AG08395 (cell line): ENCODE measurements at places on chromosomes 5 and 9.
A peak's percentile ranks its signal among the peaks of the same experiment; 100 is the strongest.

DNA sequence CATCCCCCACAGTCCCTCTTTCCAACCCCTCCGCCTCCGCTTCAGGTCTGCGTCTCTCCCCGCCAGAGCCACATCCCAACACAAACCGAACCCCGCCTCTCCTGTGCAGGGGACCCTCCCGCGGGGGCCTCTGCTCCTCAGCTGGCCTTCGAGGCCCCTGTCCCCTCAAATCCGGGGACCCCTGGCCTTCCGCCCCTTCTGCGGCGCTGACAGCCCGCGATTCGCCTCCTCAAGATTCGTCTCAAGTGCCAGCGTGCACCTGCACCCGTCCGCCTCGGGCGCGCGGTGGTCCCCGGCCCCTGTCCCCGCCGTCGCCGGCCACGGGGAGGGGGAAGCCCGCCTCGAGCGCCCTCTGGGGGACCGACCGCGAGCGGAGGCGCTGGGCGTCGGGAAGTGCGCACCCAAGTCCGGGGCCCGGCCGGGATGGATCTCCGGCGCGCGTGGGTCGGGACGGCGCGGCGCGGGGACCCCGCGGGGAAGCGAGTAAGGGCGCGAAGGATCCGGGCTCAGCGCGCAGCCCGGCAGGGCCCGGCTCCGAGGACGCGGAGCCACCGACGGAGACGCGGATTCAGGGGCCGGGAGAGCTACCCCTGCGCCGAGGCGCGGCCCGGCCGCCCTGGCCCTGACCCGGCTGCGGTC is 623 bp downstream of the FLT4 start:
- DNase-seq = no peak

- no peak for DNase-seq
These were observed 215.2 kb upstream of the SNX2 start for GRCh38 chr5:122559676-122560075.

DNA sequence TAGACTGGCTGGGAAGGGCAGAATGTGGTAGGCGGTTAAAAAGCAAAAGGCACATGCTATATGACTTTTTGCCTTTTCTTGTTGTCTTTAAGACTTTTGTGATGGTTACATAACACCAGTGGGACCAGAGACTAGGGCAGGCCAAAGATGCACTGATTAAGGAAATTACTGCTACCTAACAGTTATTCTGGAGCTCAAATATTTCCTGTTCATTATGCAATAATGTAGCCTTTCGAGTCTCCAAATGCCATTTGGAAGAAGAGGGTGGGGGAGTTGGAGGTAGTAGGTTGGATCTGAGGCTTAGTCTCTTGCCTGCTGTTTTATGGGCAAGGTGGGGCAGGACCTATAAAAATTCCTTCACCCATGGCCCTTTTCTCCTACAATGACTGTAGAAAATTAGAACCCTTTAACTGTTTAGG is 51.7 kb downstream of the SH3GL2 start:
- no peak for DNase-seq

DNA sequence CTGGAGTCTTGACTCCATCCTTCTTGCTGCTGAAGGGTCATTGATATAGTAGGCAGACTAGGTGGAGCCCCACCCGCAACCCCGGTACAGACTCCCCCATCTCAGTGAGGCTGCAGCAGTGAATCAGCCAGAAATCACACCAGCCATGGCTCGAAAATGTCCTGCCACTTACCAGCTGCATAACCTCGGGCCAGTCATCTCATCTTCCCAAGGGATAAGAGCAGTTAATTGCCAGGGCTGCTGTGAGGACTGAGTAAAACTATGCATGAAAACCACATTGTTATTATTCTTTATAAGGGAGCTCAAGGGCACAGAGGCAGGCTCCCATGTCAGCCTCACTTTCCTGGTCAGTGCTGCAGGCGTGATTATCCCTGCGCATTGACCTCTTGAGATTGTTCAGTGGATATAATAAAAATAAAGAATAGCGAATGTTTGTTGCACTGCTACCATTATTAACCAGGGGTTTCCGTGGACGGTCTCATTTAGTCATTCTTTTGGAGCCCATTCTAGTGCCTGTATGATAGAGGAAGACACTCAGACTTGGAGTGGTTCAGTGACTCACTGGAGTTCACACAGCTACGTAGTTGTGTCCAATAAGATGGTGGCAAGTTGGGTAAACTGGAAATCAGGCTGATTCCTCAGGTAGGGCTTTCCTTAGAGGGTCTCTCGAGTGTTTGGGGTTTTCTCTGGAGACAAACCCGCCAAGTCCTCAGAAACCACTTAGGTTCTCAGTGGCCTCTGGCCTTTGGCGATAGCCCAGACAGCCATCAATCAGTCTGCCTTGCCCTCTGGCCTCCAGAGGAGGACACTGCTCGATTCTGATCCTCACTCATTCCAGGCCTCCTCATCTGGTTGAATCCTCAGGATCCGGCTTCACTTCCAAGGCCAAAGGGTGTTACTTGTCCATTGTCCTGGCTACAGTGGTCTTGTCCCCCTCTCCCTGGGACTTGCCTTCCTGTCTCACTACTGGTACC is 39.9 kb downstream of the COL15A1 start:
- DNase-seq = peak; percentile 82

GRCh38 chr9:134947265-134947955 is 29.7 kb upstream of the FCN1 start:
- no peak for DNase-seq

DNA sequence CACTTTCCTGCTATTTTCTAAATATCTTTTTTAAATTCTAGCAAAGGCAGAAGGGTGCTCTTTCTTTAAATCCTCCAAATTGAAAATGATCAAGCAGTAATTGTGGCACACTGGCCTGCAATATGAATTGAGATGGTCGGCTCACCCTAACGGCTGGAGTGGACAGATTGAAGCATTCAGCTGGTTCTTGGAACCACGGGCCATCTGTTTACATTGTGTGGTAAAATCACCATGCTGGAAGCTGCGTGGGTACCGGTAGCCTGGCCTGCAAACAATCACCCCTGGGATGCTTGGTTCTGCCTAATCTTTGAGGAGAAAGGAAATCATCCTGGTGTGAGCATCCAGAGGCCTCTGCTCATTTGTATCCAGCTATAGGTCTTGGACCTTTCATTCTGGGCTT is 289.3 kb downstream of the ZNF608 start:
- DNase-seq = no peak

GRCh38 chr9:8456344-8456743 is 656.8 kb upstream of the DMAC1 start:
- no peak for DNase-seq

DNA sequence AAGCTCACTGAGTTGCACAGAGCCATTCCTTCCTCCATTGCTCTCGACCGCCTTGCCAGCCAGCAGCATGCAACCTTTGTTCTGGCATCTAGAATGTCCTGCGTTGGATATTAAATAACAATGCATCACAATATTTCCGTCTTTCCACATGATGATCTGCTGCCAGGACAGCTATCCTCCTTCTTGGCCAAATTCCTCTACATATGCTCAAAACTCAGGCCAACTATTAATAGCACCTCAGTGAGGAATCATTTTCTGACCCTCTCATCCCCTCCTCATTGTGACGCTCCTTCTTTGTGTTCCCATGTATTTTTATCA is 128.6 kb downstream of the MYO10 start:
- no peak for DNase-seq

DNA sequence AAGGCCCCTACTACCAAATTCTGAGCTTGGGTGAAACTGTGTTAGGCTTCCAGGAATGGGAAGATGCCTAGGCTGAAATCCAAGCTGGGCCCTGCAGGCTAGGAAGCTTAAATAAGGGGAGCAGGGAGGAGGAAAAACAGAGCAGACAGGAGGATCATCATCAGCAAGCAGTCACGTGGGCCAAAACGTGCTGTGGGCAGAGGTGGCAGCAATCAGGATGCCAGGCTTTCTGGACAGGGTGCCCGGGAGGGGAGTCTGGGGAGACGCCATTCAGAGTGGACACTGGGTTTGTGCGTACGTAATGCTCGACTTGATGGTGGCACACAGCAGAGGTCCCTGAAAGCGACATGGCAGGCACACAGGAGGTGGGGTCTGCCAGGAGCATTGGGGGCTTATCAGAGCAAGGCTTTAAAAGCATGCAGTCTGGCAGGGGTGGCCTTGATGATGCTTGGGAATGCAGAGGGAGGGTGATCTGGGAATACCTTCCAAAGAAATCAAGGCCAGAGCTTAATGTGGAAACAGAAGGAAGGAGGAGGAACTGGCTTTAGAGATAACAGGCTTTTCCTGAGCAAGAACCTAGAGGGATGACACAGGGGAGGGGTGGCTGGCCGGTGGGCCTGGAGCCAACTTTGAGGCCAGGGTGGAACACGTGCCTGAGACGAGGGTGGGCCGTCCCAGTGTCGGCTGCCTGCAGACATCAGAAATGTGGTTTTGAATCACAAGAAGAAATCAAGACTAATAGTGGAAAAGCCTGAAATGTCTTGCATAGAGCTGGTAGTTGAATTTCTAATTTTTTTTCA is 212.5 kb downstream of the GADD45G start:
- no peak for DNase-seq

- no peak for DNase-seq
These were observed 431.0 kb downstream of the SH3GL2 start for GRCh38 chr9:18009902-18010301.

GRCh38 chr5:10333154-10334006 is 20.1 kb upstream of the MARCHF6 start:
- DNase-seq = peak; percentile 34

- no peak for DNase-seq
These were observed 18.9 kb upstream of the FAM174A start for GRCh38 chr5:100516285-100516684.

- no peak for DNase-seq
These were observed 46.8 kb downstream of the NLN start for GRCh38 chr5:65768723-65769346.

GRCh38 chr5:107533910-107534876 is 136.5 kb downstream of the EFNA5 start:
- no peak for DNase-seq

GRCh38 chr5:134275822-134276221 is 49.9 kb upstream of the PPP2CA start:
- DNase-seq = no peak

- peak; percentile 80 for DNase-seq
These were observed 66.9 kb downstream of the CTSL start for GRCh38 chr9:87792831-87793288.

- peak; percentile 33 for DNase-seq
These were observed 288.9 kb upstream of the MPDZ start for GRCh38 chr9:13568405-13568804.

GRCh38 chr5:78816143-78816765 is 167.7 kb upstream of the LHFPL2 start:
- no peak for DNase-seq

DNA sequence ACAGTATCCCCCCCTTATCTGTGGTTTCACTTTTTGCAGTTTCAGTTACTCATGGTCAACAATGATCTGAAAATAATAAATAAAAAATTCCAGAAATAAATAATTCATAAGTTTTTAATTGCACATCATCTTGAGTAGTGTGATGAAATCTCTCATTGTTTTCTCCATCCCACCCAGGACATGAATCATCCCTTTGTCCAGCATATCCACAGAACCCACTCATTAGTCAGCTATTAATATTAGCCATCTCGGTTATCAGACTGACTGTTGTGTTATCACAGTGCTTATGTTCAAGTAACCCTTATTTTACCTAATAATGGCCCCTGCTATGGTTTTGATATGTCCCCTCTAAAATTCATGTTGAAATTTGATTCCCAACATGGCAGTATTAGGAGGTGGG is 40.7 kb downstream of the FAM114A2 start:
- DNase-seq = no peak

GRCh38 chr9:73451003-73451402 is 299.3 kb downstream of the ANXA1 start:
- DNase-seq = no peak

- DNase-seq = peak; percentile 62
These were observed 386.1 kb downstream of the ACTL7B start for GRCh38 chr9:108469654-108470053.

DNA sequence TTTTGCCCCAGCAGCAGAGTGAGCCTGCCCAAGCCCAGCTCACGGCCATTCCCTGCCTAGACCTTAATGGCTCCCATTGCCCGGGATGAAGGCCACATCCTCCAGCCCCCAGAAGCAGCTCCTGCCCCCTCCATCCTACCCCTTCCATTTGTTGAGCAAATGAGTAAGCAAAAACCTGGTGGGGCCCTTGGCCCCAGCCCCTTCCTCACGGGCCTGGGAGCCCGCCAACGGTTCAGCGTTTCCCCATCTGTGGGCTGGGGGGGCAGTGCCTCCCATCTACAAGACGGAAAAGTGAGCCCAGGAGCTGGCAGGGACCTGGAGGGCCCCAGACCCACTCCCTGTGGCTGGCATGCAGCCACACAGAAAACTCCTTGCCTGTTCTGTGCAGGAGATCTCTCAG is 4.4 kb downstream of the CCDC187 start:
- no peak for DNase-seq

GRCh38 chr5:73625944-73626811 is at the start of gene ARHGEF28:
Gene ARHGEF28 (plus strand): TSS chr5:73626196. CDS start chr5:73684852, 58,656 bp downstream.
- peak; percentile 76 for DNase-seq

- no peak for DNase-seq
These were observed 29.3 kb downstream of the SLC44A1 start for GRCh38 chr9:105273731-105274130.

DNA sequence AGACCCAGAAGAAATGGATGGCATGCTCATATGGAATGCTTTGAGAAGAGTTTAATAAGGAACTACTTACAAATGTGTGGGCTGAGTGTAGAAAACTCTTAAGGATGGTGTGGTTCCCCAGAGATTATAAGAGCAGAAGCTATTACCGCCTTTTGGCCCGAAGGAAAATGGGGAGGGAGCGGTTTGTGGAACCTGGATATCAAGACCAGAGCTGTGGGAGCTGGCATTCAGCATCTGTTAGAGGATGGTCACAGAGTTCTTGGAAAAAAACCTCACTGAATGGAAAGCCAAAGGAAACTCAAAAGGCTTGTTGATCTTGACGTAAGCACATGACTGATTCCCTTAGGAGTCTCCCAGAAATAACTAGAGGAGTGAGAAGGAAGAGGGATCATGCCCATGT is 151.0 kb downstream of the PJA2 start:
- DNase-seq = no peak

- no peak for DNase-seq
These were observed 347.4 kb downstream of the NDUFS4 start for GRCh38 chr5:53907827-53908226.

- no peak for DNase-seq
These were observed 12.6 kb upstream of the LPCAT1 start for GRCh38 chr5:1536322-1536845.

DNA sequence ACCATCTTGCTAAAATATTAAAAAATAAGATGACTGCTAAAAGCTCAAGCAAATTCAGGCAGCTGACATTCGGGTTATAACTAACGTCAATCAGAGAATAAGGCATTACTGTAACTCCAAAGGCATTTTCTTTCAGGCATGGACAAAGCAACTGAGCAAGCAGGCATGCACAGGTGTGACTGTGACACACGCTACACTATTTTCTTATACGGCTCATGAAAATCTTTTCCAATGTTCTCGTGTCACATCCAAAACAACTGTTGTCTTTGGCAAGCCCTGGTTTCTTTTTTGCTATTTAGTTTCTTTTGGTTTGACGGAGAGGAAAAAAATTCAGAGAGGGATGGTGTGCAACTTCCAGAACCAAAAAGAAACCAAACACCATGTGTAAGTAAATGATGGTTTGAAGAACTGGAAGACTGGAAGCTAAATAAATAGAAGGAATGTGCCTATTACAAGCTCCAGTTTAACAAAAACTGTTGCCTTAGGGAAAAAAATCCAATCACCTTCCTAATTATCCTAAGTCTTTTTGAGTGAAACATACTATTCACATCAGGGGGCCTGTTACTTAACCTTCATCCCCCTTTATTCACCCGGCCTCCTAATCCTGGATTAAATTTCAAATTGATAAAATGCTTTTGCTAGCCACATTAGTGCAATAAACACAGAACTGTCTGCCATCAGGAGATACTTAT is 277.6 kb downstream of the PSAT1 start:
- no peak for DNase-seq
